Dermis blood vessel endothelial cell (primary cell): ENCODE measurements at places on chromosomes 4 and X.

GRCh38 chr4:7771541-7772507, 167.8 kb downstream of the AFAP1 start:
- no peak for DNase-seq

- DNase-seq, result no peak
These were observed 59.6 kb upstream of the TAB3 start for GRCh38 chrX:30948626-30949025.

DNA sequence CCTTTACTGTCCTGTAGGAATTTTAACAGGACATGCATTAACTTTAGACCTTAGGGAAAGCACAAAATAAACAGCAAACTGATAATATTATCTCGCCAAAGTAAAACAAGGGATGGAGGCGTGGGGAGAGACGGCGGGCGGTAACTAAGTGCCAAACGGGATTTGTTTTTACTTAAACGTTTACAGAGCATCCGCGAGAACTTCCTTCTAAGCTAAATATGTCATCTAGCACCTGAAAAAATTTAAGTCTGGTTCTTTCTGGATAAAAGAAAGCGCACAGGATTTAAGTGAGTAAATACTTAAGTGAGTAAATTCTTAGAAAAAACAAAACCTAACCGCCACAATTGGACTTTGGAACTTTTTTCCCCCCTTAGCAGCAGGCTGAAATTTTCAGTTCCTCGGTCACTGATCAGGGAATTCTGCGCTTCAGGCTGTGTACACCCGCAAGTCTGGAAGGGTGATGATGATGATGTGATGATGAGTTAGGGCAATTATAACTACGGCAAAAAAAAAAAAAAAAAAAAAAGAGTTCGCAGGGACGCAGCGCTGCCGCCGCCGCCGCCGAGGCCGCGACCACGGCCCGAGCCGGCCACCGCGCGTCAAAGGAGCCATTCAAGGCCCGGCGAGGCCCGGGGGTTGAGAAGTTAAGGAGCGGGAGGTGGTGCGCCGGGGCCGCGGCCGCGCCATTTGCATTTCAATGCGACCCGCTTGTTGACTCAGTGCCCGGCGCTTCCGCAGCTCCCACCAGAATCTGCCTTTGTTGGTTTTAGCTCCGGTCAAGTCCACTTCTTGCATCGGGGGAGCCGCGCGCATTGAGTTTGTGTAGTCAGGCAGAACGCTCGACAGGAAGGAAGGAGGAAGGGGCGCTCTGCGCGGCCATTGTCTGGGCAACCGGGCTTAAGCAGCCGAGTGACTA, 108.8 kb downstream of the SPRY1 start:
- DNase-seq, result peak; percentile 76

GRCh38 chrX:68732906-68733493, 85.5 kb downstream of the STARD8 start:
- DNase-seq, result peak; percentile 63

GRCh38 chr4:125262502-125262901, 52.3 kb upstream of the FAT4 start:
- DNase-seq, result no peak

GRCh38 chr4:53501561-53501960, 89.7 kb downstream of the LNX1 start:
- DNase-seq, result no peak

GRCh38 chr4:70158576-70158975, 4.5 kb downstream of the PRR27 start:
- no peak for DNase-seq

GRCh38 chr4:147354237-147354636, 126.7 kb upstream of the EDNRA start:
- DNase-seq, result no peak

DNA sequence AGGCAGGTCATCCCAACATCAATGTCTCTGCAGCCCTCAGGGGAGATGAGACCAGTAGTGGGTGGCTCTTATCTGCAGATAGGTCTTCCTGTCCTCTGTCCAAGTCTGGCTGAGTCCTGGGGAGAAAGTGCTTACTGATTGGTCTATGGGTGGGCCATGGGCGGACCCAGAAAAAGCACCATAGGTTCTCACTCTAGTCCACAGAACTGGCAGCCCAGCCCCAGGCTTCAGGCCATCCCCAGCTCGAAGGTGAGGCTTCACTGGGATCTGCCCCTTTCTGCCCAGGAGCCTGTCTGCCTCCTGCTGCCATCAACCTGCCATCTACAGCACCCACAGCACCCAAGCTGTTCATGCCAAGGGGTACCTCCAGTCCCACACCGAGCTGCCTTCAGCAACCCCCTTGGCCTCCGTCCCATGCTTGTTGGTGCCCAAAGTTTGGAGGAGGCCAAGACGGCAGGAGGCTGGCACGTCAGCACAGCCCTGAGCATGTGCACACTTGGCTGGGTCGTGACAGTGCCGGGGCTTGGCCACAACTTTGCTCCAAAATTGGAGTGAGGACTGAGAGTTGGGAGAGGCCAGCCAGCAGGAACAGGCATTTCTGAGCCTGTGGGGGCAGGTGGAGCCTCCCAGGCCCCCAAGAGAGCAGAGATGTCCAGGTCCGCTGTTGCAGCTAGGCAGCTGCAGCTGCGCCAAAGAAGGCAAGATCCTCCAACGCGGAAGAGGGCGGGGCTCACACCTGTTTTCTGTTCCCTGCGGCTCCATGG, 99.6 kb downstream of the IQCM start:
- DNase-seq, result no peak

GRCh38 chrX:72105436-72105835, 26.3 kb downstream of the RTL5 start:
- no peak for DNase-seq

DNA sequence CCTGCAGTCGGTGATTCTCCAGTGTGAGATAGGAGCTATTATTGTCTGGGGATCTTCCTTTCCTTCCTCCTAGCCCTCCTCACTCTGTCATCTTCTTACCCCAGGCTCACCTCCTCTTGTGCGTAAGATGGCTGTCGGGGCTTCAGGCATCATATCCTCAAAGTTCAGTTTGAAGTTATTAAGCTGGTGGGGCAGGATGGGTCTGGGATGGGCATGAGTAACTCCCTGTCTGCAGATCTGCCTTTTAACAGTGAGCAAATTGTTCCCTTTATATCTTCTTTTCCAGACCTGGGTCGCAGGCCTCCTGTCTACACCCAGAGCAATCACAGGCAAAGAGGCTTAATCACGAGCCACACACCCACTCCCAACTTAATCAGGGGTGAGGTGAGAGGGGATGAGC, 900 bp upstream of the MTMR1 start:
- DNase-seq, result no peak

- no peak for DNase-seq
These were observed 73.5 kb downstream of the GPAT3 start for GRCh38 chr4:83609365-83609764.

DNA sequence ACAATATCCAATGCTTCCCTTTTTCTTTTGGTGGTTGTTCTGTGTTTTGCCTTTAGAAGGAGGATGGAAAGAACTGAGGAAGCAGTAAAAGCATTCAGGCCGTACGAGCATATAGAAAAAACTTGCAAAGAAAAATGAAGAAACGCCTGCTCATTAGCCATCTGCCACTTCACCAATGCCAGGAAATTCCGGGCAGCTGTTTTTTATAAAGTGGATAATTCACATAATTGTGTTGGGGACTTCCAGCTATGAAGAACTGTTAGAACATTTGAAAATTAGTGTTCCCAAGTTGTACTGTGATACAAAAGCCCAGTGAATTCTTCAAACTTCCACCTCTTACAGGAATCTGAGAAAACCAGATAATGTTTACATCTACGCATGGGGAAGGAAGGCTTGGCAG, 11.7 kb downstream of the RELL1 start:
- DNase-seq, result peak; percentile 58

DNA sequence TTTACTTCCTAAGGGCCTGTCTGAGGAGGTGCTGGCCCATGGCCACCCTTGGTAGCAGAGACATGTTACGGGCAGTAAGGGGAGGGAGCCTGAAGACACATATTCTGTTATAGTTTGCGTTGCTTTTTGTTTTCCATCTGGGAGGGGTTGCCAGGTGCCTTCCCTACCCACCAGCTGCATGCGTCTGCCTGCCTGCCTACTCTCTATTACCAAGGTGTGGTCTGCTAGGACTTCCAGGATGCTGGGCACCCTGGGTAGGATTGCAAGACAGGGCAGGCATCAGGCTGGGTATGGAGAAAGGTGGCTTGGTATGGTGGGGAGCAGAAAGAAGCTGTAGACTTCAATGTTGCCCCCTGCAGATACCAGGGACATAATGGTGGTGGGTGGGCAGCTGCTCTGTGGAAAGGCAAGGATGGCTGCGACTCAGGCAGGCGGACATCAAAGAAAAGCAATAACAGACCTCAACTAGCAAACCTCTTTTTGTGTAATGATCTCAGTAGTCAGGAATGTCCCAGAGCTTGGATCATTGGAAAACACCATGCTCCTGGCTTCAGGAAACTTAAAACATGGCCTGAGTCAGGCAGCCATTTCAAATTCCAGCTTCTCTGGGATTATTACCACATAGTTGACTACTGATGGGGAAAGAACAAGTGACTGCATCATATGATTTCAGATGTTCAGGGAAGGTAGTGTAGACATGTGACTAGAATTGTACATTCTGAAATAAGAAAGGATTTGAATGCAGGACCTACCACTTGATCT, 67.8 kb downstream of the HOPX start:
- peak; percentile 18 for DNase-seq

- no peak for DNase-seq
These were observed 53.9 kb downstream of the FAT1 start for GRCh38 chr4:186669735-186670134.

DNA sequence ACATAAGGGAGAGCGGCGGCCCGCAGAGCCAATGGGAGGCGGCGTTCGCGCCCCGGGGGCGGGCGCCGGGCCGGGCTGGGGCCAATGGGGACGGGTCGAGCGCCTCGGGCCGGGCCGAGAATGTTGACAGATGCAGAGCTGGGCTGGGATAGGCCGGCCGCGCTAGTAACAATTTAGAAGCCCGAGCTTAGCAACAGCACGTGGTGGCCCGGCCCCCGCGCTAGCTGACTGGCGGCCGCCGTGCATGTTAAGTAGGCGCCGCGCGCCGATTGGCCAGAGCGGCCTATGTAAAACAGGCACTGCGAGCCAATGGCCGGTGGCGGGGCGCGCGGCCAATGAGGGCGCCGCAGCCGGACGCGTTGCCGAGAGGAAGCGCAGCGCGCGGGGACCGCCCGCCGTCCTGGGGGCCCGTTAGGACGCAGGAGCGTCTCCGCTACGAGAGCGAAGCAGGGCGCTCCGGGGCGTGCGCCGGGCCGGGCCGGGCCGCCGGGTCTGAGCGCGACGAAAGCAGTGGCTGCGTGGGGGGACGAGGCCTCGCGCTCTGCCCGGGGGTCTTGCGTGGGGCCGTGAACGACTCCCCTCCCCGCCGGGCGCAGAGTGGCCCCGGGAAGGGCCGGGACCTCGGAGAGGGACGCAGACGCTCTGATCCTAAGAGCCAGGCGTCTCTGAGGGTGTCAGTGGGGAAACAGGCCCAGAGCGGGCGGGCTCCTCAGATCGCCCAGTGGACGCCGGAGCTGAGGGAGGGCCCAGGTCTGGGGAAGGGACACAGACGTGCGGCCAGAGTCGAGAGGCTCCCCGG, 435 bp upstream of the MXD4 start:
- DNase-seq, result peak; percentile 100

DNA sequence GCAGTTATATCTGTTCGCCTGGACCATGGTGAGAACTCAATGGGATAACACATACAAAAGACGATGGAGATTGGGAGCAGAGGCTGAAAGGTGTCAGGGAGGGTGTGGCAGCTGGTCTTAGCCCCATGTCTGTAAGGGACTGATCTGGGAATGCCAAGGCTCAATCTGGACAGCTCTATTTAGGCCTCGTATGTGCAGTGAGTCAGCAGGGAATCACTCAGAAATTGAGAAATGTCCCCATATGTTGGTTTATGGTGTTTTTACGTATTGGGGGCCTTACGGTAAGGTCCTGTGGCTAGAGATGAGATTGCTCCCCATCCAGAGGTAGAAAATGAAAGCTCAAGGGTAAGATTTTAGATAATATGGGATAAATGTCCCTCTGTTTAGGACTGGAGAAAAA, 71.4 kb upstream of the TTC29 start:
- DNase-seq, result no peak

DNA sequence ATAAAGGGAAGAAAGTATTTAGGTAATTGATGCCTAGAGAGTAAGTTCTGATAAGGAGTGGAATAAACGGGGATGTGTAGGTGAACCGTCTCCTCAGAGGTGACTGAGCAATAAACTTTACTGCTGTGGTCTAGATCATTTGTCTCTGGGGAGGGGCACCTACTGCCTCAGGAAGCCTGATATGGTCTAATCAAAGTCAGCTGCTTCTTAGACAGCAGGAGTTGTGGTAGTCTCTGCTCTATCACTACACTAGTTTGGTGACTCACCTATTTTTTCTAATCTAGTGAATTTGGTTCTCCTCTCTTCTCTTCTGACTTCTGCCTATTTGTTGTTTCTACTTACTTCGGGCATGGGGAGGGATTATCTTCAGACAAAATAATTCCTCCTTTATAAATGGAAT, 95.1 kb upstream of the STIM2 start:
- no peak for DNase-seq

GRCh38 chrX:46311581-46312120, 233.6 kb downstream of the ZNF674 start:
- no peak for DNase-seq

GRCh38 chrX:109374262-109374960, 107.5 kb downstream of the GUCY2F start:
- peak; percentile 58 for DNase-seq

DNA sequence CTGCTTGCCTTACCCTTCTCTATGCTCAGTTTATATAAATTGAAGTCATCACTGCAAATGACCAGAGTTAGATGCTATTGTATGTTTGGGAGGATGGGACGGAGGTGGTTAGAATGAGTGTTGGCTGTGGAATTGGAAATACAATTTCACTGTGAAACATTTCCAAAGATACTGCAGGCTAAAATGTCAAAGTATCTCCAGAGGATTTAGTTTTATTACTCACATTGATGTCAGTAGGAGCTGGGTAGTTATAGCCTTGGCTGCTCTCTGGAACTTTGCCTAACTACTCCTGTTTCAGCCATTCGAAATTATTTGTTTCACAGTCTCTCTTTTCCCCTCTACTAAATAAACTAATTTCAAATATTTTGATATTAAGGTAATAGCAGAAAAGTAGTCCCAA, 92.6 kb upstream of the PPP3CA start:
- DNase-seq, result no peak

DNA sequence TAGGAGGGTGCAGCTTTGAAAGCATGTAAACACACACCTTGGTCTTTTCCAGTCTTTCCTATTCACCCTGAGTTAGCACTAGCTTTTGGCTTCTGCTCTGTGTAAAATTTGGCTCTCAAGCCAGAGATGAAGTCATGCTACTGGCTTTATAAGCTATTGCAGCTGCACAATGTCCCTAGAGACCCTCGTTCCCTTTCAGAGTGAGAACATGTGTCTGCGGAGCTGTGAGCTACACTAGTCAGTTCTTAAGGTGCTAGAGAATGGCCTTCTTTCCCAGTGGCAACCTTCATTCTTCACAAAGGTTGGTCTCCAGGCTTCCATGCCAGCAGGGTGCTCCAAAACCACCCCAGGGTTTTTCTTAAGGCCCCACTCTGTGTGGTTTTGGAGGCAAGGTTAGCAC, 199.1 kb downstream of the SPATA18 start:
- DNase-seq, result no peak

- no peak for DNase-seq
These were observed 384.0 kb upstream of the DIPK2B start for GRCh38 chrX:45584717-45585116.

- peak; percentile 58 for DNase-seq
These were observed 25.3 kb upstream of the SOD3 start for GRCh38 chr4:24770032-24770584.

- no peak for DNase-seq
These were observed 873.5 kb downstream of the PDHA2 start for GRCh38 chr4:96713271-96713850.
